ENCODE measurements at places on chromosomes 7 and 10.
A peak's percentile ranks its signal among the peaks of the same experiment; 100 is the strongest.

- no peak for DNase-seq
Observed at GRCh38 chr7:5214641-5215040, 24.6 kb downstream of the WIPI2 start.

- DNase-seq = no peak
Observed at GRCh38 chr7:51314726-51315125, 1.9 kb downstream of the COBL start.

DNA sequence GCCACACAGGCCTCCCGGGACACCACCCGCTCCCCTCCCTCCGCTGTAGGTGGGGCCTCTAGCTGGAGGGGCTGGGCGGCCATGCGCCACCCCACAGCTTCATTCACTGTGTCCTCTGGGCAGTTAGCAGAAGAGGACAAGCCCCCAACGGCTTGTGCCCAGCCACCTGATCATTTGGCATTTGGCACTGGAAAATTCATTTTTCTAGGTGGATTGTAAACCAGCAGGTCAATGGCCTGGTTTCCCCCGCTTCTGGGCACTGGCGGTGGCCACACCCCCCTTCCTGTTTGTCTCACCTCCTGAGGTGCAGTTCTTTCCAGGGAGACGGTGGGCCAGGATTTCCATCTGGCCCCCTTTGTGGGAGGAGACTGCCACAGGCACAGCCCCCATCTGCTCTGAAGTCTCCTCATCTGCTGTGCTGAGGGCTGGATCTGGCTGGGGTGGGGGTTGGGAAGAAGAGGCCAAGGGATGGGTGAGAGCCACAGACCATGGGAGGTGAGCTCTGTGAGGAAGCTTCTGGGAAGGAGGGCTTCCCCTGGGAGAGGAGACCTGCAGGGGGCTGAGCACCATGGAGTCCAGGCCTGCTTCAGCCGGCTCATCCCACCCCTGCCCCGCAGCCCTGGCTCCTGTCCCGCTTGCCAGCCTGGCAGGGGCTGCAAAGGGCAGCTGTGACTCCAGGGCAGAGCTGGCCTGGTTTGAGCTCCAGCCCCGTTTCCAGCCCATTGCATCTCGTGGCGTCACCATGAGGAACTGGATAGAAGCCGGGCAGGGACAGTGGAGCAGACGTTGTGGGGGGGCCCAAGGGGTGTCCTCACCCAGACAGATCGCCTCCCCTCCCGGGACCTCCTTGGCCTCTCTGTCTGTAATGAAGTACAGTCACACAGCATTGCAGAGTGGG, 40.1 kb upstream of the SLC29A3 start:
- DNase-seq = no peak

GRCh38 chr7:106618480-106618879, 42.5 kb downstream of the CCDC71L start:
- no peak for DNase-seq

GRCh38 chr10:278707-279106, 143.5 kb downstream of the ZMYND11 start:
- no peak for DNase-seq

DNA sequence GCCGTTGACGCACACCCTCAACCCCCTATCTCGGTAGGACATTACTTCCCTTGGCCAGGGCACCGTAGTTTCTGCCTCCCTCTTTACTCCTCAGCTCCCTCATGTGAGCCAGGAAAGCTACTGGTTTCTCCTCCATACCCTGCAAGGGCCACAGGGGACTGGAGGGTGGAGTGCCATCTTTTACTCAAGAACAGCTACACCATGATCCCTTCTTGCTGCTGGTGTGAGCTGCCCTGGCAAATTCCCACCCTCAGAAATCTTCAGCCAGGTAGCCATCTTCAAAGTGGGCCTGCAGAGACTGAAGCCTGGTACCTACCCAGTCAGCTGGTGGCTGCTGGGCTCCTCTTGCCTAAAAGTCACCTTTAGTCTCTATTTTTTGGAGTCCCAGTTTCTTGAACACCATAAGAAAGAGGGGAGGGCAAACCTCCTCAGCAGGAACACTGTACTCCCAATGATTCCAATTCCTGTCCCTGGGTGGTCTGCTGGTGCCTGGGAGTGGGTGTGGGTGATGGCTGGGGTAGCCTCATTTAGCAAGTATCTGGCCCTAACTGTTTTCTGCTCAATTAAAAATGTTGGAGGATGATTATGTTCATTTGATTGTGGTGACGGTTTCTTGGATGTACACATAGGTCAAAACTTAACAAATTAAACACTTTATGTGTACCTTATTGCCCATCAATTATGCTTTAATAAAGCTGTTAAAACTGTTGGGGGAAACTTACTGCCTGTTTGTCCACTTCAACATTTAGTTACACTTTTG, 105.0 kb upstream of the NPY start:
- no peak for DNase-seq

DNA sequence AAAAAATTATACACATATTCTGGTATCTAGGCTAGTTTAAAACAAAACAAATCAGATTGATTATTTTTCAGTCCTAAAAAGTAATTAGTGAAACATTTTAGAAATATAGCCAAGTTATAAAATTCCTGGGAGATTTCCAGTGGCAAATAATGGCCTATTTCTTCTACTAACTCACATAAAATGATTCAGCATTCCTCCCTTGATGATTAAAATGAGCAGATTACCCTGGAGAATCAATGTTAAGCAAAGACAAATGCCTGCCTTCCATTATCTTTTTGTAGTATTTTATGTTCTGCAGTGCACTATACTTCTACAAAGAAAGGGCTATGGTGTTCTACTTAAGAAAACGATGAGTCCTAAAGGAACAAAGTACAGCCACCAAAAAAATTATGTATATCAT, 53.6 kb downstream of the PARD3 start:
- DNase-seq = no peak

DNA sequence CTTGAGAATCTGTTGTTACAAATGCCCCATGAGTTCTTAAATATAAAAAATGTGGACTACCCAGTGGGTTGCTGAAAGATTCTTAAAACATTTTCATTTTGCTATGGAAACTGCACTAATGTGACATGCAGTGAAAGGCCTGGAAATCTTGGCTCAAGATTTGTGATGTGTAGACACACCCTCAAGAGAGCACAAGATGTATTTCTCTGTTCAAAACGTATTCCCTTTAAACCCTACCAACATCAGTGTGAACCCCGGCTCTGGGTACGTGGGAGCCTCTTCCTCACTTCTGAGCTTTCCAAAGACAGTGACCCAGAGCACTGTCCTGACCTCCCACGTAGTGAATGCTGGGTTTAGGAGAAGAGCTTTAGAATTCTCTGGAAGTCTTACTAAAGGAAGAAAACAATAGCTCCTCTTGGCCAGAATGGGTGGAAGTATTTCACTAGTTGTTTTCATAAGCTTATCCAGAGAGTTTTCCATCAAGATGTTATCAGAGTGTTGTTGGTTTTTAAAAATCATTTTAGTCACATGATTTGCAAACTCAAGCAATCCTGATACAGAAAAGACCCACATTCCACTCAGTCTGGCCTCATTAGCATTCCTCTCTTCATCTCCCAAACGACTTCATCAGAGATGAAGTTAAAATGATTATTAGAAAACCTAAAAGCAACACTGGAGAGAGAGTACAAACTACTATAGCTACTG, 81.5 kb upstream of the AFAP1L2 start:
- no peak for DNase-seq

DNA sequence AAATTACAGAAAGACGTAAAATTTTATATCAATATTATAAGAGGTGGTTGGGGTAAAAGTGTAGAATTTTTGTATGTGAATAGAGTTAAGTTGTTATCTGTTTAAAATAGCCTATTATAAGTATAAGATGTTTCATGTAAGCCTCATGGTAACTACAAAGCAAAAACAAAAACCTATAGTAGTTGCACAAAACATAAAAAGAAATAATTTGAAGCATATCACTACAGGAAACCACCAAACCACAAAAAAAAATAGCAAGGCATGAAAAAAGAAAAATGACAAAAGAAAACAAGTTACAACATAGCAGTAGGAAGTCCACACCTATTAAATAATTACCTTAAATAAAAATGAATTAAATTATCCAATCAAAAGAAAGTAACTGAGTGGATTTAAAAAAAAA, 12.4 kb upstream of the GSTK1 start:
- DNase-seq = no peak

DNA sequence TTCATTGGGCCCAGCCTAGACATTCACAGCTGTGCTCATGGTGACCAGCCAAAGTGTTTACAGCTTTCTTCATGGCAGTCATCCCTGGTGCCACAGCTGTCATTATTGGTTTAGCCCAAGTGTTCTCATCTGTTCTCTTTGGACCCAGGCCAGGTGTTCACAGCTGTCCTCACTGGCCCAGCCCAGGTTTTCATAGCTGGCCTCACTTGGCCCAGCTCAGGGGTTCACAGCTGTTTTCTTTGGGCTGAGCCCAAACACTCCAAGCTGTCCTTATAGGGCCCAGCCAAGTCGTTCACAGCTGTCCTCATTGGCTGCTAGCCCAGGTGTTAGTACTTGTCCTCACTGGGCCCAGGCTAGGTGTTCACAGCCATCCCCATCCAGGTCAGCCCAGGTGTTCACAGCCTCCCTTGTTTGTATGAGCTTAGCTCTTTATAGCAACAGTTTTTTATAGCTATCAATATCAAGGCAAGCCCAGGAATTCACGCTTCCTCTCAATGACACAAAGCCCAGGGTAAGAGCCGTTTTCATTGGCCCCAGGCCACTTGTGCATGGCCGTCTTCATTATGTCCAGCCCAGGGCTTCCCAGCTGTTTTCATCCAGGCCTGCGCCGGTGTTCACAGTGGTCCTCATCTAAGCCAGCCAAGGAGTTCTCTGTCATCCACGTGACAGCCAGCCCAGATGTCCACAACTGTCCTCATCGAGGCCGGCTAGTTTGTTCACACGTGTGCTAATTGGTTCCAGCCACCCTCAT, 11.6 kb downstream of the FRG2B start:
- DNase-seq = no peak

GRCh38 chr10:110508806-110509544, 11.3 kb downstream of the DUSP5 start:
- no peak for DNase-seq

DNA sequence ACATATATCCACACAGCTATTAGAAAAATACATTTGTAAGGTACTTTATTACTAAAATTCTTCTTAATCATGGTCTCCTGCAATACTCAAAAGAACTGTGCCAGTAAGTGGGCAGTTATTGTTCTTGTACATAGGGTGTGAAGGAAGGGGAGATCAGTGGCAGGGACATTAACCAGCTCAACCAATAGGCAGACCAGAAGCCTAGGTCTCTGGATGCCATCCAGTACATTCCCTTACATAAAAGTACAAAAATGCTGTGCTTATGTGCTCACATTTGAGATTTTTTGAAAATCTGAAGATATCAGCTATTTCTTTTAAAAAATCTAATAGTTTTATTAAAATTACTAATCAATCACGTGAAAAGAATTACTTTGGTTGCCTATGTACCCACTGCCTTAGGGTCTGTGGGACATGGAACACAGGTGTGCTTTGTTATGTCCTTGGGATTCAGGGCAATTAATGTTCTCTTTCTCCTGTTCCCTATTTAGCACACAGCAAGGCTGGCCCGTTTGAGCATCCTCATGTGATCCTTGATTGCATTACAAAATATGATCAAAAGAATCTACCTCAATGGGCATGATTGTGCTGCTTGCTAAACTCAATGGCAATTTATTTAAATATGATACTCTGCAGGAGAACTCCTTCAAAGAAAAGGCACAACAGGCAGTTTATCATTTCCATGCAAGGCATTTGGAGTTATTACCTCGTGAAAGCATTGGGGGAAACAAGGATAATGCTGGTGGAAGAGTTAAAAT, 22.7 kb downstream of the TWIST1 start:
- no peak for DNase-seq

DNA sequence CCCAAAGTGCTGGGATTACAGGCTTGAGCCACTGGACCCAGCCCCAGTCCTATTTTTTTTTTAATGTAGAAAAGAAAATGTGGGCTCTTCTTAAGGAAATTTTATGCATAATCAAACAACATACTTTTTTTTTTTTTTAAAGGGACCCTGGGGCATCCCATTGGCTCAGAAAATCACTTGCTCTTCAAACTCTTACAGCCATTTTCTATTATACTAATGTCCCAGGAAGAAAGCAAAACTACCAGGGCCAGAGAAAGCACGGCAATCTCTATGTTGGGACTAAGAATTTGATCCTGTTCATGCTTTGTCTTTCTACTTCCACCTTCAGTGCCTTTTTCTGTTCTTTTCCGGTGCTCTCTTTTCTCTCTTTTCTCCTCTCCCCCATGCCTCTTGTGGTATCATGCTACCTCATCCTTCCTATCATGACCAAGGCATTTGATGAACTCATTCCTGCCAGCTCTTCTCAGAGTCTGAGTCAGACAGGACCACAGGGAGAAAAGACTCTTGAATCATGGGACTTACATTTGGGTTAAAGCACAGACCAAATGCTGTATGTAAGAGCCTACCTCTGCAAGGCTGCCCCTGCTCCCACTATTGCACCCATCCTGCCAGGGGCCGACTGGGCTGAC, 76.4 kb upstream of the CCNY start:
- DNase-seq = no peak

GRCh38 chr10:28778524-28778923, 101.2 kb downstream of the BAMBI start:
- DNase-seq = no peak

- DNase-seq = no peak
Observed at GRCh38 chr10:104032144-104032775, 53.4 kb downstream of the COL17A1 start.

GRCh38 chr7:94174956-94175355, 170.8 kb upstream of the BET1 start:
- no peak for DNase-seq

DNA sequence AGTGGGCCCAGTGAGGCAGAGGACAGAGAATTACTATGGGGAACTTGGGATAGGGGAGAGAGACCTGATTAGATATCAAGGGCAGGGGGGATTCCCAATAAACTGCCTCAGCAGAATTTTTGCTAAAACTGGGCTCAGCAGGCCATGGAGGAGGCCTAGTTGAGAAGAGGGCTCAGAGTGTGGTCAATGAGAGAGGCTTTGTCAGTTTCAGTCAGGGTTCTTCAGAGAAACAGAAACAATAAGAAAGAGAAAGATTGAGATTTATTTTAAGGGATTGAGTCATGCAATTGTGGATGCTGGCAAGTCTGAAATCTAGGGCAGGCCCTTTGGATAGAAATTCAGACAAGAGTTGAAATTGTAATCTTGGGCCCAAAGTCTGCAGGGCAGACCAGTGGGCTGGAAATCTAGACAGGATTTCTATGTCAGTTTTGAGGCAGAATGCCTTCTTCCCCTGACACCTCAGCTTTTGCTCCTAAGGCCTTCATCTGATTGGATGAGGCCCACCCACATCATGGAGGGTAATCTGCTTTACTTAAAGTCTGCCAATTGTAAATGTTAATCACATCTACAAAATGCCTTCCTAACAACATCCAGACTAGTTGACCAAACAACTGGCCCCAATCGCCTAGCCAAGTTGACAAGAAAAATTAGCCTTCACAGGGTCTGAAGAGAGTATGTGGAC, 33.5 kb upstream of the CCSER2 start:
- no peak for DNase-seq

DNA sequence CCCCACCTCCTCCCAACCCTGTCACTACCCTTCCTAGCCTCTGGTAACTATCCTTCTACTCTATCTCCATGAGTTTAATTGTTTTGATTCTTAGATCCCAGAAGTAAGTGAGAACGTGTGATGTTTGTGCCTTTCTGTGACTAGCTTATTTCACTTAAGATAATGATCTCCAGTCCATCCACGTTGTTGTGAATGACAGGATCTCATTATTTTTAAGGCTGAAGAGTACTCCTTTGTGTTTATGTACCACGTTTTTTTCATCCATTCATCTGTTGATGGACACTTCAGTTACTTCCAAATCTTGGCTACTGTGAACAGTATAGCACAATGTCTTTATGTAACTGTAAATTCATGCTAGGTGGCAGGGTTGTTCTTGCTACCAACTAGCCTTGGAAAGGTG, 461.6 kb downstream of the PLXDC2 start:
- DNase-seq = no peak

- peak; percentile 37 for DNase-seq
Observed at GRCh38 chr10:73095481-73096021, 1.1 kb downstream of the P4HA1 start.

Measured in omental fat pad (tissue), 4 donors.